ENCODE measurements at places on chromosomes 4 and X. TPM values are rescaled to one million over a fixed set of nuclear protein-coding genes. Genes with fewer than 3 reads are reported as not detected.

The BMPR1B gene
- total RNA-seq: not detected

The TEX11 gene
- not detected for total RNA-seq

DNA sequence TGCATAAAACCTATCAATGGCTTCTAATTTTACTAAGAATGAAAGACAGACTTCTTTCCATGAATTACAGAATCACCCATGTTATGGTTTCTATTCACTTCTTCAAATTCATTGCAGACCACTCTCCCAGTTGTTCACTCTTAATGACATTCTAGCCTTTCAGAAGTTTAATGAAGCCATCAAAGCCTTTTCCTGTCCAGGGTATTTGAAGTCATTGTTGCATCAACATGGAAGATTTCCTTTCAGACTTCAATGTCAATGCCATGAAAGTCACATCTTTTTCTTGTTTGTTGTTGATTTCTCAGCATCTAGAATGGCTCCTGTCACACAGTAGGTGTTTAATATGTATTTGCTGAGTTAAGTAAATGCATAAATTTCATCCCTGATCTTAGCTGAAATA, 48.1 kb upstream of the ARSJ start:
- H3K4me3 ChIP-seq: no peak overlapping the region
- H3K36me3 ChIP-seq: no peaks in the 10 kb centered on the region
- no peak for DNase-seq
- H3K27me3 ChIP-seq: no peaks in the 10 kb centered on the region
- no peak overlapping the region for H3K27ac ChIP-seq

GRCh38 chr4:156992943-156993342, 21.3 kb upstream of the PDGFC start:
- no peak overlapping the region for H3K27ac ChIP-seq
- no peaks in the 10 kb centered on the region for H3K4me1 ChIP-seq
- no peaks in the 10 kb centered on the region for H3K27me3 ChIP-seq
- DNase-seq: no peak
- no peak overlapping the region for H3K4me3 ChIP-seq

- H3K4me1 ChIP-seq: no peaks in the 10 kb centered on the region
- no peak overlapping the region for H3K27ac ChIP-seq
- no peak for DNase-seq
- no peak overlapping the region for H3K4me3 ChIP-seq
Measured at GRCh38 chr4:21226637-21227538, 526.6 kb downstream of the PACRGL start.
